ENCODE measurements at places on chromosomes 13 and 19.

DNA sequence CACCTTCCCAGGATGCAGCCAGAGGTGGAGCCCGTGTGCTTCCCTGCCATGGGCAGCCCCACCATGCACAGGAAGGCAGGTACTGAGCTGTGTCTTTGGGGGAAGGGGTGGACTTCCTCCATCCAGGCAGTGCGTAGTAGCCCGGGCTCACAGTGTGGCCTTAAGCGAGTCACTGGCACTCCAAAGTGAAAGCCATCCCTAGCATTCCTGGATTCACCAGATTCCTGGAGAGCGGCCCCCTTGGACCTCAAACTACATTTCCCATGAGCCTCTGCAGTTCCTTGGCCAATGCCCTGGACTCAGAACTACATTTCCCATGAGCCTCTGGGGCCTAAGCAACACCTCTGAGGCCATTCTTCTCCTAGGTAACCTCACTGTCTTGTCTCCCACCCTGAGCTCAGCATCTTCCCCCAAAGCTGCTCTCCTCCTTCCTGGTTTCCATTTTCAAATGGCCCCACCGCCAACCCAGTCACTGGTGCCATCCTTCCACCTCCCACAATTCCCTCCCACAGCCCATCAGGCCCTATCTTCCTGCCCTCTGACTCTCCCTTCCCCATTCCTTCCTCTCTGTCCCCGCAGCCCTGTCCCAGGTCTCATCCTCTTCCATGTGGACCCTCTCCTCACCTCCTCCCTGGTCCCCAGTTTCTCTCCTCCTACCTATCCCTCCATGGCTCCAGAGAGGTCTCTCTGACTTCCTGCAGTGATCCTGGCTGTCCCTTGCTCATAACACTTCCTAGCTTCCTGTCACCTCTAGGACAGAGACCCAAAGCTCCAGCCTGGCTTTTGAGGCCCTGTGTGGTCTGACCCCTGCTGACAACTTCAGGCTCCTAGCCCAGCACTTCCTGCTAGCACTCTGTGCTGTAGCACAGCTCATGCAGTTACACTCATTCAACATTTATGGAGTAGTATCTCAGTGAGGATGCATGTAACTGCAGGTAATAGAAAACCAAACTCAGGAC, at the start of gene C19orf81:
Gene C19orf81, plus strand, starts transcription at position 13 of the 959 bp plus-strand sequence. Its CDS starts 0 bp downstream, at position 13.
- peaks cover 66% of the 10 kb centered on the region for H3K27me3 ChIP-seq
- no peak for DNase-seq
- no peaks in the 10 kb centered on the region for H3K36me3 ChIP-seq
- no peak within 1 kb of the TSS for H3K4me3 ChIP-seq

GRCh38 chr13:76016799-76017400, 380.8 kb downstream of the LMO7 start:
- no peaks in the 10 kb centered on the region for H3K36me3 ChIP-seq
- H3K27ac ChIP-seq: no peak overlapping the region
- no peaks in the 10 kb centered on the region for H3K4me1 ChIP-seq
- DNase-seq: no peak
- no peaks in the 10 kb centered on the region for H3K27me3 ChIP-seq

- H3K27me3 ChIP-seq: no peaks in the 10 kb centered on the region
- DNase-seq: no peak
- no peaks in the 10 kb centered on the region for H3K4me1 ChIP-seq
- H3K4me3 ChIP-seq: no peak overlapping the region
- H3K27ac ChIP-seq: no peak overlapping the region
- H3K36me3 ChIP-seq: no peaks in the 10 kb centered on the region
These were observed 72.2 kb downstream of the CEBPG start for GRCh38 chr19:33445442-33446329.

GRCh38 chr13:98984983-98985382, 7.1 kb upstream of the DOCK9 start:
- H3K27me3 ChIP-seq: no peaks in the 10 kb centered on the region
- no peak overlapping the region for H3K4me3 ChIP-seq
- no peak for DNase-seq

- DNase-seq: no peak
- H3K4me1 ChIP-seq: no peaks in the 10 kb centered on the region
- H3K27ac ChIP-seq: no peak overlapping the region
- H3K27me3 ChIP-seq: no peaks in the 10 kb centered on the region
These were observed 738.3 kb upstream of the GPC6 start for GRCh38 chr13:92488249-92488852.

DNA sequence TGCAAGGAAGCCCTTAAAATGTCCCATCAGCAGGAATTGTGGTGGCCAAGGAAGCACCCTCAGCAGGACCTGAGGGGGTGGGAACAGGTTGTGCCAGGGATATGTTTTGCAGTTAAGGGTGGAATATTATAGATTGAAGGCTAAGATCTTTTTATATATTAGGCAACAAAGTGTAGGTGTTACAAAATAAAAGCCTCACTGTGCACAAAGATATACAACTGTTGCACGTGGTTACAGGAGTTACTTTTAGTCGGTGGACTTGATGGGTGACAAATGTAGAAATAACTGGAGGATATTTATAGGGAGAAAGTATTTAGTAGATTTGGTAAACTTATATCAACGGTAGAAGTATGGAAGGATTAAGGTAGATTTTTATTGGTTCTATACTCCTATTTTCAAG, 35.1 kb downstream of the TBC1D4 start:
- no peaks in the 10 kb centered on the region for H3K36me3 ChIP-seq
- H3K4me1 ChIP-seq: peaks cover 3% of the 10 kb centered on the region
- no peak for DNase-seq
- H3K27me3 ChIP-seq: no peaks in the 10 kb centered on the region
- H3K27ac ChIP-seq: no peak overlapping the region
- H3K4me3 ChIP-seq: no peak overlapping the region

- no peak overlapping the region for H3K27ac ChIP-seq
- no peaks in the 10 kb centered on the region for H3K36me3 ChIP-seq
- H3K27me3 ChIP-seq: no peaks in the 10 kb centered on the region
- no peak for DNase-seq
- H3K4me1 ChIP-seq: no peaks in the 10 kb centered on the region
These were observed 57.2 kb downstream of the SOX1 start for GRCh38 chr13:112124141-112124540.

DNA sequence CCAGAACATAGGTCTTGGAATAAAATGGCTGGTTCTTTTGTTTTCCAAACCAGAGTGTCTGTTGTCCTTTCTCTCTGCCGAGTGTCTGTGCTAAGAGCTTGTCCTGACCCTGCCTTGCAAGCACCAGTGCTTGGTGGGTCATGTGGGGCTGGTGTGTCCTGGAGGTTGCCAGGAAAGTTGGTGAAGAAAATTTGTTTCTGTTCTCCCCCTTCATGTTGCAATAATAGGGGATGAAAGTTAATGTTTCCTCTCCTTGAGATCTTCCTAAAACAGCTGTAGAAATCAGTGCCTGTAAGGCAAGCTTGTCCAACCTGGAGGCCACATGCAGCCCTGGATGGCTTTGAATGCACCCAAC, 2.7 kb downstream of the HAMP start:
- H3K4me1 ChIP-seq: no peaks in the 10 kb centered on the region
- H3K4me3 ChIP-seq: no peak overlapping the region
- no peaks in the 10 kb centered on the region for H3K36me3 ChIP-seq
- H3K27ac ChIP-seq: no peak overlapping the region
- DNase-seq: no peak
- no peaks in the 10 kb centered on the region for H3K27me3 ChIP-seq

DNA sequence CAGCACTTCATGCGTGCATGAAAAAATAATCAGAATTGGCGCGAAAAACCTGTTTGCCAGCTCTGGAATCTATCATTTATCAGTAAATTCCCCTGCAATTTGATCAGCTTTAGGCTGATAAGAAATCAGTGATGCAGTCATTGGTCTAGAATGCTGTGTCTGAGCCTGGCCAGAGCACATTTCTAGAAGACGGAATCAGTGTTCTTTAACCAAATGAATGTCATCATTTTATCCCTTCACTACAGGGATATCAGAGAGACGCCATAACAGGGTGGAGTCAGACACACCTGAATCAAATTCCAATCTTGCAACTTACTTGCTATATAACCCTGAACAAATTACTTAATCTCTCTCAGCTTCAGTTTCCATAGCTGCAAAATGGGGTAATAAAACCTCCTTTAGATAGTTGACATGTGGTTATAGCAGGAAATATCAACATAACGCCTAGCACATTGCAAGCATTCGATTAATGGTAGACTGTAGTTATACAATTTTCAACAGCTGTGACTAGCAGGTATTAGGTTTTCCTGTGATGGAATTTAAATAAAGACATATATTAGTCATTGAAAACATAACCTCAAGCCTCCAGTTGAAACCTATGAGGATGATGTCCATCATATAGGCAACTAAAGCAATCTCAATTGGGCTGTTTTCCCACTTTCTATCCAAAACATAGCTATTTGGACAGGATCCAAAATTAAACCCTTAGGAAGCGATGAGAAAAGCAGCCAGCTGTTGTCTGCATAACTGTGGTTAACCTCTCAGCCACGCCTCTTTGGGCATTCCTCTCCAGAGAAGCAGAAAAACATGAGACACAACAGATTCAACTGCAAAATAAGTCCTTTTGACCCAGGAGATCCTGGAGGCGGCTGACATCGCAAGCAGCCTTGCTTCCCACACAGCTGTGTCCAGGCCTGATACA, 51.6 kb upstream of the UBL3 start:
- peak overlapping the region; percentile 7 for H3K4me3 ChIP-seq
- no peak for DNase-seq
- H3K27ac ChIP-seq: peak overlapping the region; percentile 56
- no peaks in the 10 kb centered on the region for H3K27me3 ChIP-seq
- peaks cover 6% of the 10 kb centered on the region for H3K4me1 ChIP-seq

GRCh38 chr13:100235311-100235901, 146.5 kb downstream of the PCCA start:
- no peak overlapping the region for H3K4me3 ChIP-seq
- no peak for DNase-seq
- no peaks in the 10 kb centered on the region for H3K4me1 ChIP-seq
- no peaks in the 10 kb centered on the region for H3K36me3 ChIP-seq
- no peaks in the 10 kb centered on the region for H3K27me3 ChIP-seq

GRCh38 chr19:46392252-46392801, 21.0 kb downstream of the CCDC8 start:
- peak overlapping the region; percentile 52 for H3K27ac ChIP-seq
- no peaks in the 10 kb centered on the region for H3K27me3 ChIP-seq
- H3K4me1 ChIP-seq: peaks cover 9% of the 10 kb centered on the region

GRCh38 chr19:31592456-31592855, 243.2 kb upstream of the TSHZ3 start:
- no peak for DNase-seq

- H3K27me3 ChIP-seq: no peaks in the 10 kb centered on the region
- no peak overlapping the region for H3K27ac ChIP-seq
- no peak for DNase-seq
- no peaks in the 10 kb centered on the region for H3K36me3 ChIP-seq
- H3K4me3 ChIP-seq: no peak overlapping the region
These were observed 4.6 kb upstream of the ABHD17A start for GRCh38 chr19:1889907-1890306.

DNA sequence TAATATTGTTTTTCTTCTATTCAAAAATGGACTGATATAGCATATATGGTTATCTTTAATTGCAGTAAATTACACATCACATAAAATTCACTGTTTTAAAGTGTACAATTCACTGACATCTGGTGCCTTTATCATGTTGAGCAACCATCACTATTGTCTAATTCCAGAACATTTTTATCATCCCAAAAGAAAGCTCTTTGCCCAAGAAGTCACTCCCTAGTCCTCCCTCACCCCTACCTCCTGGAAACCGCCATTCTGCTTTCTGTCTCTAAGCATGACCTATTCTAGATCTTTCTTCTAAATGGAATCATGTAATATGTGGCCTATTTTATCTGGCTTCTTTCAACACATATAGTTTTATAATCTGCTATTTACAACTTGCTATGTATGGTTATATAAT, 525.6 kb downstream of the DCT start:
- H3K36me3 ChIP-seq: no peaks in the 10 kb centered on the region
- no peak for DNase-seq
- H3K4me1 ChIP-seq: no peaks in the 10 kb centered on the region
- no peaks in the 10 kb centered on the region for H3K27me3 ChIP-seq

GRCh38 chr13:42750794-42751193, 30.6 kb upstream of the FAM216B start:
- no peak for DNase-seq
- no peaks in the 10 kb centered on the region for H3K36me3 ChIP-seq
- no peaks in the 10 kb centered on the region for H3K4me1 ChIP-seq

- no peak overlapping the region for H3K27ac ChIP-seq
- H3K36me3 ChIP-seq: no peaks in the 10 kb centered on the region
- no peak overlapping the region for H3K4me3 ChIP-seq
- H3K27me3 ChIP-seq: peaks cover 54% of the 10 kb centered on the region
- DNase-seq: no peak
These were observed 1.6 kb downstream of the KIRREL2 start for GRCh38 chr19:35858311-35858710.

GRCh38 chr19:21147540-21147939, 5.7 kb downstream of the ZNF431 start:
- DNase-seq: no peak
- no peaks in the 10 kb centered on the region for H3K27me3 ChIP-seq
- H3K4me1 ChIP-seq: no peaks in the 10 kb centered on the region

- H3K4me3 ChIP-seq: no peak overlapping the region
- H3K36me3 ChIP-seq: no peaks in the 10 kb centered on the region
- H3K27ac ChIP-seq: no peak overlapping the region
These were observed 562.0 kb downstream of the MYO16 start for GRCh38 chr13:109191413-109191812.

- H3K27ac ChIP-seq: peak overlapping the region; percentile 96
- peak overlapping the region; percentile 79 for H3K4me3 ChIP-seq
- H3K4me1 ChIP-seq: no peaks in the 10 kb centered on the region
- no peaks in the 10 kb centered on the region for H3K36me3 ChIP-seq
- no peak for DNase-seq
These were observed 427 bp downstream of the ZNF160 start for GRCh38 chr19:53102756-53103233.

DNA sequence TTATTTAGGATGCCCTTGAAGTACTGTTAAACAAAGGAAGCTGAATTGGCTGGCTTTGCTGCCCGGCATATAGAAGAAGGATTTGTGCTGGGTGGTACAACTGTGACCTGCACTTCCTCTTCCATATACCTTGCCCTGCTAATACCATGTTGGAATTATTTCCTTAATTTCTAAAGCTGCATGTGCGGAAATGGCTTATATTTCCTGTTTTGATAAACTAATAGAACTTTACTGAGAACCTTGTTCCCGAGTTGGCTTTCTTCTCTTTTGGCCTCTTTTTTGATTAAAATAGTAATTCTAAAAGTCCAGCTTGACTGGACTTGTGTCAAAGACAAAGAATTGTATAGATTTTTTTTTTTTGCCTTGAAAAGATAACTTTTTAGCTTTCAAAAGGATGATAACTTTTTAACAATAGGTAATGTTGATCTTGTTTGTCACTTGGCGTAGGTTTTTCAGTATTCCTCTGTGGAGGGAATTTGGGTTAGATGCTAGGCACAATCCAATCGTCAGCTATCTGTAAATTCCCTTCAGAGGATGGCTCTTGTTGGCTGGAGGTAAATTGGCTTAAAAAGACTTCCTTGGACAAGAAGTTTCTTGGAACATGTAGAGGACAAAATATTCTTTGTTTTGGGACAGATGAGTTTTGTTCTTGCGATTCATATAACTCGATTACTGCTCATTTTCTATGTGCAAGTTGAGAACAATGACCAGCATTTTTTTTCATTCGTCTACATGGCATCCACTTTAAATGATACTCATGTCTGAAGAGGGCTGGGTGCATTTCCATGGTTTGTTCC, 41.4 kb downstream of the COL4A2 start:
- H3K36me3 ChIP-seq: no peaks in the 10 kb centered on the region
- no peaks in the 10 kb centered on the region for H3K27me3 ChIP-seq
- H3K4me3 ChIP-seq: no peak overlapping the region
- peak overlapping the region; percentile 78 for H3K27ac ChIP-seq
- no peaks in the 10 kb centered on the region for H3K4me1 ChIP-seq
- DNase-seq: no peak

GRCh38 chr13:29933401-29933800, 83.0 kb upstream of the UBL3 start:
- H3K4me3 ChIP-seq: no peak overlapping the region
- H3K4me1 ChIP-seq: no peaks in the 10 kb centered on the region
- no peaks in the 10 kb centered on the region for H3K27me3 ChIP-seq
- H3K36me3 ChIP-seq: no peaks in the 10 kb centered on the region
- H3K27ac ChIP-seq: no peak overlapping the region
